ENCODE measurements at places on chromosomes 1 and 21. TPM values are rescaled to one million over a fixed set of nuclear protein-coding genes. Genes with fewer than 3 reads are reported as not detected.

The ADAMTSL4 gene
- 19.7 TPM for polyA plus RNA-seq

The PRSS38 gene
- polyA plus RNA-seq: not detected

The KCNC4 gene
- 4.8 TPM for polyA plus RNA-seq

The CR2 gene
- 0.50 TPM for polyA plus RNA-seq

The LRRC39 gene
- polyA plus RNA-seq: 1.1 TPM

GRCh38 chr21:36489776-36490165, 9.8 kb upstream of the CLDN14 start:
- DNase-seq: no peak

- no peak for DNase-seq
These were observed 10.6 kb downstream of the SOD1 start for GRCh38 chr21:31670070-31670469.

GRCh38 chr1:200319148-200319547, 90.7 kb downstream of the ZNF281 start:
- DNase-seq: no peak

DNA sequence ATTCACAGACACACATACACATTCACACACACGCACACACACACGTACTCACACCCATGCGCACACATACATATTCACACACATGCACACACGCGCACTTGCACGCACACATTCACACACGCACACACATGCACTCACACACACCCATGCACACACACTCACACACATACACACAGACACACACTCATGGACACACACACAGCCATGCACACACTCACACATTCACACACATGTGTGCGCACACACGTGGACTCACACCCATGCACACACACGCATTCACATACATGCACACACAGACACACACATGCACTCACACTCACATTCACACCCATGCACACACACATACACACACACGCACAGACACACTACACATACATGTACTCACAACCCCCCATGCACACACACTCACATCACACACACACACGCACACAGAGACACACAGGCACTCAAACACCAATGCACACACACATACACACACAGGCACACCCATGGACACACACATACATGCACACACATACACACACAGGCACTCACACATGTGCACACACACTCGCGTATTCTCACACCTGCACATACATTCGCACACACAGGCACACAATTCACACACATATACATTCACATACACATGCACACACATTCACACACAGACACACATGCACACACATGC, 589.1 kb downstream of the PTPRU start:
- DNase-seq: no peak

- DNase-seq: no peak
These were observed 93.7 kb downstream of the AK5 start for GRCh38 chr1:77375541-77375940.
